ENCODE measurements at places on chromosomes 11 and 22.

DNA sequence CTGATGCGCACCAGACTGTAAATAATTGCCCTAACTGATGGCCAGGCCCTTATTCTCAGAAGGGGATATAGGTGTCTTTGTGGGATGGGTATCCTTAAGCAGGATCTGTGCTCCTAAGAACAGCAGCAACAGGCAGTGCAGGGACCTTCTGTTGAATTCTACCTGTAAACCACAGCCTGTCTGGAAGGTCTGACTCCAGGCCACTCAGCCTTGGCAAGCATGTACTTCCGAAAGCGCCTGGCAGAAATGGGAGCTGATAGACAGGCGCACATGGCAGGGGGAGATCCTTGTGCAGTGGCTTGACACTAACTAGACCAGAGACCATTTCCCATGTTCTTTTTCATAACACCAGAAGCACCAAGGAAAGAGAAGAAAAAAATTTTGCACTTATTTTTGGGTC lies 59.0 kb downstream of the C22orf31 start:
- no peak for DNase-seq

DNA sequence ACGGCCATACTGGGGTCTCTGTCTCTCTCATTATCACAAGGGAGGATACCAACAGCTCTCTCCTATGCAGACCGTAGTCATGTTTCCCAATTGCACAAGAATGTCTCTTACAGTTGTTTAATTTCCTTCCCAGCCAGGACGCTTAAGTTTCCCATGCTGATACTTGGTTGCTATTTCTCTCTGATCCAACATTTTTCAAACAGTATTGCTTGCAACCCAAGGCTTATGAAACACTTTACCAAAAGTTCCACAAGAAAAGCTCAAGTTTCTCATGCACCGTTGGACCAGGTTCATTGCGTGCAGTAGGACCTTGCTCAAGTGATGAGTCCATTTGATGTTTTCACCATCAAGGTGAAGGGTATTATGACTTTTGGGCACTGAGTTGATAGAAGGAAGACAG lies 46.6 kb downstream of the GGTLC2 start:
- DNase-seq = no peak

DNA sequence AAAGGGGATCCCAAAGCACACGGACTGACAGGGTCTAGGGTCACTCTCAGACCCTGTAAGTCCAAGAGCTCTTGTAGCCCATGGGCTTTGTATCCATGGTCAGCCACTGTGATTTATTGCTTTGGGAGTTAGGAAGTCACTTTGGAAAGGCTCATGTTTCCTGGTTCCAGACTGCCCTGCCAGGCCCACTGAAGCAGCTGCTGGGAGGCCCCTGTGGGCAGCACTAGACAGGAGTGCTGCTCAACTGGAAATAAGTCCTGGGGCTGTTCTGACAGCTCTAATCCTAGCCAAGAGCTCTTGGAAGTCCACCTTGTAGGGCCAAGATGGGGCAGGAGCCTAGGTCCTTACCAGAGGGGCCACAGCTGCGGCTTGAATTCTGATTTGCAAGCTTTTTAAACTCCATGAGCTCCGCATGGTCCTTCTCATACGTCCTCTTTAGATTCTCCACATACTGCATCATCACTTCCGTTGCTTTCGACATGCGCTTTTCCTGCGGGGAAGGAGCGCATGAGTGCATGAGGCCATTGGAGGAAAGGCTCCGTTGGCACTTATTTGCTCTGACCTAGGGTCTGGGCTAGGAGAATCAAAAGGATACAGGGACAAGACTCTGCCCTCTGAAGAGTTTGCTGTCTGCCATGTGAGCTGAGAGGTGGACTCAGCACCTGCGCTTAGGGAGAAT lies 32.2 kb upstream of the LYVE1 start:
- DNase-seq = no peak

DNA sequence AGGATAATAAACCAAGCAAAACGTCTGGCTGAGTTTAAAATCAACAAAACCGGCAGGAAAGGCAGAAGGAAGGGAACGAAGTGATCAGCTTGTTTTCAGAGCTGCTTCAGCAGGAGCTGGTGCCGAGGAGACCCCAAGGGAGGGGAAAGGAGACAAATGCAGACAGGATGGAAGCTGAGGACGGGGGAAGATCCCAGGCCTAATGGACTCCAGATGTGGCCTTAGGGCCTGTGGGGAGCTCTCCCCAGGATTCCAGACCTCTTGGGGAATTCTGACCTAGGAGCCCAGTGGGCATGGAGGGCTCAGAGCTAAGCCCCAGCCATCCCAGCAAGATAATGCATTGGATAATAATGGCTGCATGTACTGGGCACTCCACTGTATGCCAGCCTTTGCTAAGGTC lies 211.4 kb upstream of the NARS2 start:
- no peak for DNase-seq

- DNase-seq = no peak
Observed at GRCh38 chr11:4063348-4063747, 31.3 kb upstream of the RRM1 start.

DNA sequence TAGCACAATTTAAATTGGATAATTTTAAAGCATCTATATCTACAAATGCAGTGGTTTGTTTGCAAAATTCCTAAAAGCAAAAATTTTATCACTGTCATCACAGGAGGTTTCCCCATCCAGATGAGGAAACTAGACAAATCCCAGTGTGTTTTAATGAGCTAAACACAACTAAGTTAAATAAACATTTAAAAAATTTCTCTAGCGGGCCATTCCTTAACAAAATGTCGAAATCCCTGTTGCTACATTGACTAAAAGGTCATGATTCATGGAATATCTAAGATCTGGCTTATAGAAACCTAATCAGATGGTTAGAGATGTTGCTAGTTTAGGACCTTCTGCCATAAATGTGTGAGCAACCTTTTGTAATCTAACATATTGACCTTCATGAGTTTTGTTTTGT lies 107.3 kb upstream of the BDNF start:
- DNase-seq = no peak

GRCh38 chr11:73271936-73272679 lies at the start of gene P2RY6:
TSS of gene P2RY6 (plus strand) at chr11:73272338. CDS start at chr11:73296519, 24,181 bp downstream.
- DNase-seq = peak; percentile 34

GRCh38 chr11:43245466-43245865 lies 66.3 kb upstream of the API5 start:
- no peak for DNase-seq

DNA sequence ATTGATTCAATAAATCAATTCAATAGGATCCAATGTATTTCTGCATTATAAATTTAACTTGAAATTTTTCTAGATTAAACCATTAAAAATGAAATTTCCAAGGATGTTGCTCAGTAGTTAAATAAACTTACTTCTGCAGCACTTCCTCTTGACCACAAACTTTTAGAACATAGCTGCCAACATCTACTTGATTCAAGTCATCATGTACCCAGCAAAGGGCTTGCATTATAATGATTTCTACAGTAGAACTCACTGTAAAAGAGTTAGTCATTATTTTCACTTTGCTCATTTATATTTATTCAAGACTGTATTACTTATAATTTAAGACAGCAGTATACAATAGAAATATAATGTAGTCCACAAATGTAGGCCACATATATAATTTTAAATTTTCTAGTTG lies 59.2 kb downstream of the PIK3C2A start:
- DNase-seq = no peak

GRCh38 chr22:23745791-23746190 lies 5.1 kb downstream of the ZNF70 start:
- DNase-seq = no peak

GRCh38 chr22:36337365-36338130 lies 50.2 kb downstream of the MYH9 start:
- DNase-seq = no peak

All from amniotic stem cell (primary cell).